DMS79 (cell line): ENCODE measurements at places on chromosomes 7 and 10.
A peak's percentile ranks its signal among the peaks of the same experiment; 100 is the strongest.

GRCh38 chr7:124989911-124990310 is 60.3 kb upstream of the POT1 start:
- DNase-seq, result no peak

DNA sequence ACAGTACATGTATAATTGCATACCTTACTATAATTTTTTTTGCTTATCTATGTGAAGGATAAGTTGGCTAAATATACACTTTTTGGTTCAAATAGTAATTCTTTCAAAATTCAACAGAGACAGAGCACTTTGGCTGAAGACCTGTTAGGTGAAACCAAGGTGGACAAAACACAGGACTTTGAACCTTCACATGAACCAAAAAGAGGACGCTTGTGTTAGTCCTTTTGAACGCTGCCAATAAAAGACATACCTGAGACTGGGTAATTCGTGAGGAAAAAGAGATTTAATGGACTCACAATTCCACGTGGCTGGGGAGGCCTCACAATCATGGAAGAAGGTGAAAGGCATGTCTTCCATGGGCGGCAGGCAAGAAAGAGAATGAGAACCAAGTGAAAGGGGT is 4.7 kb upstream of the AGMO start:
- DNase-seq, result no peak

GRCh38 chr10:4136121-4136520 is 351.1 kb upstream of the KLF6 start:
- DNase-seq, result no peak

DNA sequence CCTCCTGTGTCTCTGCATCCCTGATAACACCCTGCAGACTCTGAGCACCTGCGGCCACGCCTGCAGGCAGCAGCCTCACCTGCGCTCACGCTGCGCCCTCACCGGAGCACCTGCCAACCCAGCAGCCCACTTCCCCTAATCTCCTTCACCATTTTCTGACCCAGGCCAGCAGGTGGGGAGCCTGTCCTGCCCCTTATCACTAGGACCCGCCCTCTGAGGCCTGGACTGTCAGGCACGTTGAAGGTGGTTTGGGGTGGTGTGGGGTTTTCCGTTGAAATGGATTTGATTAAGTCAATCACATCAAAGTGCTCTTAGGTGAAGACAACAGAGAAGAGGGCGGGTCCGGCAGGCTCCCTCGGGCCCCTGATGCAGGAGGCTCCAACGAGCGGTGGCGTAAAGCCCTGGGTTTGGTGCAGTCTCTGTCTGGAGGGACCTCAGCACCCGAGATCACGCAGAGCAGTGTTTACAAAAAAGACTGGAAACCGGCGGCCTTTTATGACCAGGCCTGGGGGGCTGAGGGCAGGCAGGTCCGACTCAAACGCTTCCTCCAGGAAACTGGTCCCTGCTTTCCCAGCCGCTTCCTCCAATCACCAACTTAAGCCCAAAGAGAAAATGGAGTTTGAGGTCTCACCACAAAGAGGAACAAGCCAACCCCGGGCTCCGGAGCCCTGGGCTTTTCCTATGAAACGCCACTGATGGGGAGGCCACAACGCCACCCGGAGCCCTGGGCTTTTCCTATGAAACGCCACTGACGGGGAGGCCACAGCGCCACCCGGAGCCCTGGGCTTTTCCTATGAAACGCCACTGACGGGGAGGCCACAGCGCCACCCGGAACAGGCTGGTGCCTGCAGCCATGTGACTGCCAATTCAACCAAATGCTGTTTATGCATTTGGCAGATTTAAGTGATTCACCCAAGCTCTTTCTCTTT is 45.5 kb downstream of the DPYSL4 start:
- no peak for DNase-seq

DNA sequence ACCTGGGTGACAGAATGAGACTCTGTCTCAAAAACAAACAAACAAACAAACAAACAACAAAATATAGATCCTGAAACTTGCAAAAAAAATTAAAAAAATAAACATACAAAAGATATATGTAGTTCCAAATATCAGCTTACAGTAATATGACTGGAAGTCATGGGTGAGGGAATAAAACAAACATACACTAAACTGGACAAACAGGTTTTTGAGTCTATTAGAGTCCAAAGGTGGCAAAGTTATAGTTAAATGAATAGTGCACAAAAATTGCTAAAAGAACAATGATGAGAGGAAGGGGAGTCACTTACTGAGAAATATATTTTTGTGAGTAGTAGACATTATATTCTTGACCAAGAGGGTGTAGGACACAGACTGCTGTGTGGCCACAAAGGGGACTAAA is 16.7 kb upstream of the RSBN1L start:
- DNase-seq, result peak; percentile 49

GRCh38 chr10:22761569-22762220 is 47.3 kb upstream of the PIP4K2A start:
- DNase-seq, result no peak

DNA sequence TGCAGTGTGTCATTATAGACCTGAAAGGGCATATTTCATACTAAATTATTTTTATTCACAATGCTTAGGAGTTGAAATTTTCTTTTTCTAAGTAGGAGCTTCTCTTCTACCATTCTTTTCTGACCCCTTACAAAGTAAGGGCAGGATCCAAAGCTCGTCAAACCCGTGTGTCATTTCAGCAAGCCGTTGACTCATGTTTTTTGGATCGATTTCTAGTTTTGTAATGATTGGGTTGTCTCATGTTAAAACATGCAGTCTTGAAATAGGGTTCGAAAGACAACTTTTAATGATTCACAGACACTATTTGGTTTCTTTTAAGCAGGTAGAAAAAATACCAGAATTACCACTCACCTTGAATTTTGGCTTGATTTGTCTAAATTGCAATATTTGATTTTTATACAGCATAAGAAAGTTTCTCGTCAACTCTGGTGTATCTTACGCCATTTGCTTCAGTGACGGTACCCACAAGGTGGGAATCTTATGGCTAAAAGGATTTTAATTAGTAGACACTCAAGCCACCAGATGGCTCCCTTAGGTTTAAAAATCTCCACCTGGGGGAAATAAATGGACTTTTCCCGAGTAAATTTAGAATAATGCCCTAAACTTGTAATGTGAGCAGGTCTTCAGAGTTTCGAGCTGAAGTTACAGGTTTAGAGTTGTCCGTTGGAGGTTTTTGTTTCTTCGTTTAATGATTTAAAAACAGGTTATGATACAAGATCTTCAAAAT is 283.4 kb downstream of the CCDC3 start:
- DNase-seq, result no peak

DNA sequence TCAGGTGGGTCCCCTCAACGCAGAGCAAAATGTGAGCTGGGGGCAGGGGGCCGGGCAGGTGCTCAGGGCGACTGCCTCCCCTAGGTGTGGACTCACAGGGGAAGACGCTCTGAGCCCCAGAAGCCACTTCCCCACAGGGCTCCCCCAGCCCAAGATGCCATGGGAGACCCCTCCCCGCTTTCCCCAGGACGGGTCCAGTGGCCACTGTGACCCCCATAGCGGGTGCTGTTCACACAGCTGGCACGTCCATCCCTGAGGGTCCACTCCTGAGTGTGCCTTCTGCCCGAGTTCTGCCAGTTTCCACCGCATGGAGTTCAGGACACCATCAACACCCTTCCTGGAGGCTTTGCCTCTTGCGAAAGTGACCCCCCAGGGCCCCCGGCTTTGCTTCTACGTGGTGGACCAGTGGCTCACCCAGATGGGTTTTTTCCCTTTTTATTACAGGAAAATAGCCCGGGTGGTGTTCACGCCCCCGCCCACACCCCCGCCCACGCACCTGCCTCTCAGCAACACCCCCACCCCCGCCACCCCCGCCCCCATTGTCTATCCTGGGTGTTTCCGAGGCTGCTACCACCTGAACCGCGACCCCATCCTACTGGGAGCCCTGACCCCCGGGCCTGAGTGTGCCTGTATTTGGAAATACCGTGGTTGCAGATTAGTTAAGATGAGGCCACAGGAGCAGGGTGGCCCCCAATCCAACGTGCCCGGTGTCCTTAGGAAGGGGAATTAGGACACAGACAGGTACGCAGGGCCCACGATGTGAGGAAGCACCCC is 32.0 kb downstream of the ADAP1 start:
- DNase-seq, result no peak

DNA sequence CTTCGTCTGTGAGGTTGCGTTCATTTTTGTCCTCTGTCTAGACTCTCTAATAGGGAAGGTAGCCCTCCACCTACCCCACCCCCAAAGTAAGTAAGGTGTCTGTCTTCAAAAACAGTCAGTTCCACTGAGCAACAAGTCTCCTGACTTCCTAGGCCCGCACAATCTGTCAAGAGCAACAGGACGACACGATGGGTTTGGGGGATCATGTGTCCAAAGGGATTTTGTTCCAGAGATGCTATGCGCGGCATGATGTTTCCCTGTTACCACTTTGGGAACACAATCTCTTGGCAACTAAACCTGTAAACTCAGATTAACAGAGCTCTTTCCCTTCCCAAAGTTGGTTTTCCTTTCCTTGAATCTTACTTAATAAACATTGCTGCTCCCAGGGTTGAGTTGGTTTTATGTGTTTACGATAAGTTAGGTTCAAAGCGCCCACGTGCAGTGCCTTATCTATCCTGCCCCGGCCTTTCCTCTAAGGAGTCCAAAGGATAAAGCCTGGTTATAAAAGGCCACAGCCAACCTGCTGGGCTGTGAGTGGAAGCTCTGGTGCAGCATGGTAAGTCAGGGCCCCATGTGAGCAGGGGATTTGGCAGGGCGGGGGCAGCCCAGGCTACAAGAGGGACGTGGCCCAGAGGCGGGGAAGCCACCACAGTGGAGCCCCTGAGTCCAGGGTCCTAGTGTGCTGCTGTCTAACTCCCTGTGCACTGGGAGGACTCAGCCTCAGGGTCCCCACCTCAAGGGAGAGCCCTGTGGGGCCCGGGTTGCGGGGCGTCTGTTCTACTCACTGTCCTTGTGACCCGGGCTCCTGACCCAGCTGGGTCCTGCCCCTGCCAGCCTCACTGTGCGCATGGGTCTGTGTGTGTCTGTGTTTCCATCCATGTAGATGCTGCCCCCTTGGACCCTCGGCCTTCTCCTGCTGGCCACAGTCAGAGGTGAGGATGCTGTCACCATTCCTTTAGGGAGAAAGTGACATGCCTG is at the start of gene PNLIPRP2:
Gene PNLIPRP2 (plus strand): TSS at position 531 of the 978 bp plus-strand sequence.
- no peak for DNase-seq

DNA sequence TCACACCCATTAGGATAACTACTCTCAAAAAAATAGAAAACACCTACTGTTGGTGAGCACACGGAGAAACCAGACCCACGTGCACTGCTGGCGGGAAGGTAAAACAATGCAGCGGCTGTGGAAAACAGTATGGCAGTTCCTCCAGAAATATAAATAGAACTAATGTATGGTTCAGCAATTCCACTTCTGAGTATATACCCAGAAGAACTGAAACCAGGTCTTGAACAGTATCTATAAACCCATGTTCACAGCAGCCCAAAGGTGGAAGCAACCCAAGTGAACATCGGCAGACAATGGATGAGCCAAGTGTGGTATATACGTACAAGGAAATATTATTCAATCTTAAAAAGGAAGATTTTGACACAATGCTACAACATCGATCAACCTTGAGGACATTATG is 164.7 kb downstream of the ZMYND11 start:
- no peak for DNase-seq

DNA sequence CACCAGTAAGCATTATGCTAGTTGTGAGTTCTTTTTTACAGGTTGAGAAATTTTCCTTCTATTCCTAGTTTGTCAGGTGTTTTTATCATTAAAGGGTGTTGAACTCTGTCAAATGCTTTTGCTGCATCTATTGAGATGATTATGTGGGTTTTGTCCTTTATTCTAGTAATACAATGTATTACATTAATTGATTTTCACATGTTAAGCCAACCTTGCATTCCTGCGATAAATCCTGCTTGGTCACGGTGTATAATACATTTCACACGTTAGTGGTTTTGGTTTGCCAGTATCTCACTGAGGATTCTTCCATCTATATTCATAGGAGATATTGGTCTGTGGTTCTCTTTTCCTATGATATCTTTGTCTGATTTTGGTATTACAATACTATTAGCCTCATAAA is 136.0 kb downstream of the UBE2H start:
- no peak for DNase-seq

DNA sequence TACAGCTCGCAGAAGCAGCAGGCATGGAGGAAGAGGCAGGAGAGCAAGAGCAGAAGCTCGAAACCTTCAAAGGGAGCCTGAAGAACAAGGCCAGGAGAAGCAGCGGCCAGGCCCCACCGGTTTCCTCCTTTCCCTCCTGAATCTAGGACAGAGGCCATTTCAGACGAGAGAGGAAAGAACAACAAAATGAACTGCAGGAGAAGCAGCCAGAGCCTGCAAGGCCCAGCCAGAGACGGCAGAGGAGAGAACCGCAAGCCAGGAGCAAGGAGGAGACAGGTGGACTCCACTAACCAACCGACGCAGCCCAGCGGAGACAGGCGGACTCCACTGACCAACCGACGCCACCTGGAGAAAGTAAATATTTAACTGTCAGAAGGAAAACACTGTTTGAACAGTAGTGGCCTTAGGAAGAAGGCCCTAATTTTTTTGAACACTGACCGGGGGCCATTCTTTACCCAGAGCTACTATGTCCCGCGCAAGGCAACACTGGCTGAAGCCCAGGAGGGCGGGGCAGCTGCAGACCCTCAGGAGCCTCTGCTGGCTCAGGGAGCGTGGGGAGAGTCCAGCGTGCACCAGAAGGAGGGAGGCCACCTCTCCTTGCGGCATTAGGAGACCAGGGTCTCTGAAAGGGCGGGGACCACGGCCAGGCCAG is 559.2 kb downstream of the PTPRN2 start:
- DNase-seq, result no peak

DNA sequence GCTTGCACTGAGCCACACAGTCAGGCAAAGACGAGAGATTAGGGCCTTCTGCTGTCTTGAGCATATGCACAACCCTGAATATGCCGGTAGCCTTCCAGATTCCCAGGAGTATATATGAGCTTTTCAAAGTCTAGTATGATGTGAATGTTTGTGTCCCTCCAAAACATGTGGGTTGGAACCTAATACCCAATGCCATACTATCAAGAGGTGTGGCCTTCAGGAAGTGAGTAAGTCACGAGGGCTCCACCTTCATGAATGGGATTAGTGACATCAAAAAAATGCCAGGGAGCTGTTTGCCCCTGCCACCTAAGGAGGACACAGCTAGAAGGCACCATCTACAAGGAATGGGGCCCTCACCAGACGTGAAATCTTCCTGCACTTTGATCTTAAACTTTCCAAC is 105.2 kb downstream of the CH25H start:
- no peak for DNase-seq

DNA sequence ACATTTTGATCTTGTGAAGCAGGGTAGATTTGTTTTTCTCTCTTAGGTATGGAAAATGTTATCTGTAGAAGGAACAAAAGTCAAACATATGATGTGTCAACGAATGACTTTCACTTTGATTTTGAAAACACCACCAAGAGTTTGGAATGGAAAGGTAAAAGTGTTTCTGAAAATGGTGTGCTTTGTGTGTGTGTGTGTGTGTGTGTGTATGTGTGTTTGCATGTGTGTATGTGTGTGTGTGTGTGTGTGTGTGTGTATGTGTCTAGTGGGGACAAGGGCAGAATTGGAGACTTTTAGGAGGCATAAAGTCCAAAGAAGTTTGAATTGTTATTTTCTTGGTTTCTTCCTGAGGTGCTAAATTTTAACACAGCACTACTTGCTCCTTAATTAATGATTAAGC is 115.4 kb upstream of the PRKCQ start:
- DNase-seq, result no peak

- DNase-seq, result no peak
Observed at GRCh38 chr10:115033898-115034297, 59.3 kb upstream of the ATRNL1 start.
